ENCODE measurements at places on chromosomes 2 and 18. TPM values are rescaled to one million over a fixed set of nuclear protein-coding genes. Genes with fewer than 3 reads are reported as not detected.

- no peak for DNase-seq
Observed at GRCh38 chr2:162308747-162309503, 9.6 kb downstream of the IFIH1 start.

DNA sequence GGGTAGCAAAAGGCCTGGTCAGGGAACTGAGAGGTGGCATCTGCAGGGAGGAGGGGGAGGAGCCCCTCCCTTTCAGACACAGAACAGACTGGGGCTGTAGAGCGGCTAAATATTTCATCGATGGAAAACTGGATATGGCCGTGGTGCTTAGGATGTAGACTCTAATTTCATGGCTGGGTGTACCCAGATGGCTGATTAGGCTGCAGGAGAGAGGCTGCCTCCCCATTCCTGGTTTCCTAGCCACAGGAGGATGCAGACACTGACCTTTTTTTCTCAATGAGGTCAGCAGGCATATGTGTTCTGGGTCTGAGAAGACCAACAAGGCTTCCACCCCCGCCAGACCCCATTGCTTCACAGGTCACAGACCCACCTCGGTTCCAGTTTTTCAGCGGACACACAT lies 79.3 kb upstream of the STPG4 start:
- DNase-seq = no peak

GRCh38 chr2:148614322-148615049 lies 30.1 kb upstream of the EPC2 start:
- DNase-seq = no peak

Gene GPR45
- total RNA-seq = not detected

Gene TRPM8
- total RNA-seq = not detected

- no peak for DNase-seq
Observed at GRCh38 chr2:139963863-139964355, 1183.7 kb upstream of the NXPH2 start.

Gene HOXD10
- total RNA-seq = 14.1 TPM

DNA sequence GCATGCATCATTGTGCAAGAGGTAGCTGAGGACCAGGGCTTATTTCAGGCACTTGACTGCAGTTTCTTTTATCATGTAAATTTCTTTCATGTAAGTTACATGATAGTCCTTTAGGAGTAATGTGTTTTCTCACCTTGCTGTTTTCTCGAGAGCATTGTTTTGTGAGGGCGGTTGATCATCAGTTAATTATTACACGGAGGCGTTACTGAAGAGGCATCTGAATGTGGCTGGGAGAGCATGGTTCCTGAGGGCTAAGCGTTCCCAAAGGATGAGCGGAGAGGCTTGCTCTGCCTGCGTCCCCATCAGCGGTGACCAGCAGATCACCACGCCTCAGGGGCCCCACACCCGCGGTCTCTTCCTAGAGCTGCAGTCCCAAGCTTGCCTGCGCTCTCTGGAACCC lies 156.1 kb upstream of the NFATC1 start:
- no peak for DNase-seq

DNA sequence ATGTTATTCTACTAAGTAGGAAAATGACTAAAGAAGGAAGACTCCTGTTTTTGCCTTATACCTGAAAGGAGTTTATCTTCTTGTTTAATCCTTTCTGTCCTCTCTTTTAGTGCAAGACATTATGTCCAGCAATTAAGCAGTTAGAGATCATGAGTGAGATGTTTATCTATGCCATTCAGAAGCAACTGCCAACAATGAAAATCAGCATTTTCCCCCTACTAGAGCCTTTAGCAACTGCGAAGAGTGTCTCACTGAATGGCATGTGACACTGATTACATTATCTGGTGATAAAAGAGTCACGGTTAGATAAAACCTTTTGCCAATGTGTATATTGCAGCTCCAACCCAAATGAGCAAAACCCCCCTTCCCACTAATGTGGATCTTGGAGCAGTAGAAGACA lies 357.7 kb upstream of the SYT4 start:
- no peak for DNase-seq

Gene C2orf42
- total RNA-seq = 19.1 TPM

Data from urinary bladder (tissue), 4 donors.